GM19239 (cell line): ENCODE measurements at places on chromosomes 3 and 15.

DNA sequence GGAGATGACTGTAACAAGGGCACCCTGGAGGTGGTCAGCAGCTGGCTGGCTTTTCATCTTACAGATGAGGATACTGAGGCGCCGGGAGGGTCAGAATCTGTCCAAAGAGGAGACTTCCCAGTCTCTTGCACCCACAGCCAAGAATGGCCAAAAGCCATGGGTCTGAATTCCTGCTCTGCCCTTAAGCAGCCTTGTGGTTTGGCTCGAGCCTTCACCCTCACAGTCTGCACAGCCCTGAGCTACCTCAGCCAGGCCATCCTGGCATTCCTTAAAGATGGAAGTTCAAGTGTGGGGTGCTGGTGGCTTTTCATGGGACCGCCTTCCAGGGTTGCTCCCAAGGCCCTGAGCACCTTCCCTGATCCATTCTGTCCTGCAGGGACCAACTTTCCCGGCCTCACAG is 59.2 kb downstream of the CACNA2D2 start:
- DNase-seq: no peak

GRCh38 chr3:172257648-172258400 is 190.4 kb downstream of the GHSR start:
- DNase-seq: no peak

- no peak for DNase-seq
These were observed 690.7 kb downstream of the TUSC7 start for GRCh38 chr3:117400303-117400702.

GRCh38 chr3:59084583-59084982 is 34.8 kb upstream of the CFAP20DC start:
- no peak for DNase-seq

DNA sequence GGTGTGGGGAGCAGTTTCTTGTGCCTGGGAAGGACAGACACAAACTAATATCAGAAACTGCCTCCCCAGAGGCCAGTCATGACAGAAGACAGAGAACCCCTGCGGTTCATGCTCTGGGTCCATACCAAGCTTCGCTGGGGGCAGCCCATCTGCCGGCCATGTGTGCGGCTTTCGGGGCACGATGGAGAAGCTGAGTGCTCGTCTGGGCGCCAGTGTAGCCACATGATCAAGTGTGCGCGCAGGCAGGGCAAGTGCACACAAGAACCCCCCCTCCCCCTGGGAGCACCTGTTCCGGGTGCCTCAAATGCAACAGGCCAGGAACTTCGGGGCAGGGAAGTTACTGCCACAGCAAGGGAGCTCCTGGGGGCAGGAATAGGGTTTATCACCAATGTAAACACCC is 1.8 kb downstream of the ADAMTS17 start:
- DNase-seq: no peak

DNA sequence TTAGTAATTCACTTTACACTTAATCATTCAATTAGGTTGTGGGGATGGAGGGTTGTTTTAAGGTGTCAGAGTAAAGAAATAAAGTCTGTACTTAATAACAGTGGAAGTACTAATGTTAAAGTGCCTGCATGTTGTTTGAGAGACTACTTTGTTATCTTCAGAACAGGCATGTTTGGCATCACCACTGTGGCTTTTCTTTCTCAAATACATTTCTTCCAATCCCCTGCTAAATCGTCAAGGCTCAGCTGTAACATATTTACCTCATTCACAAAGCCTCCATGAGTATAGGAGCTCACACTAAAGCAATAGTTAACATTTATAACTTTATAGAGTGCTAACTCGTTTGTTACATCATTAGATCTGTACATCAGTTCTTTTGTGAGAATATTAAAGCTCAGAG is 2.6 kb downstream of the TIMMDC1 start:
- DNase-seq: no peak

DNA sequence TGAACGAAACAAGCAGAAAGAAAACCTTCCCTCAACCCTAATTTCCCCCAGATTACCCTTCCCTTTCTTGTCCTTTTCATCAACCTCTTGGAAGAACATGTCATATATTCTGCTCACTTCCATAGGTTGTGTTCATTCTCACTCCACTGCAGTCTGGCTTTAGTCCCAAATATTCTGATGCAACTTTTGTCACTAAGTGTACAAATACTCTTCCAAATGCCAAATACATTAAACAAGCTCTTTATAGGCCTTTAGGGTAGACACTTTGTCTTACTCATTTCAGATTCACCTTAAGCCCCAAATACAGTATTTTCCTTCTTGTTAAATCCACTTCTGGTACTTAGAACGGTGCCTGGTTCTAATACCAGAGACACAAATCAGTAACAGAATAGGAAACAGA is 406.5 kb upstream of the CDIN1 start:
- no peak for DNase-seq

DNA sequence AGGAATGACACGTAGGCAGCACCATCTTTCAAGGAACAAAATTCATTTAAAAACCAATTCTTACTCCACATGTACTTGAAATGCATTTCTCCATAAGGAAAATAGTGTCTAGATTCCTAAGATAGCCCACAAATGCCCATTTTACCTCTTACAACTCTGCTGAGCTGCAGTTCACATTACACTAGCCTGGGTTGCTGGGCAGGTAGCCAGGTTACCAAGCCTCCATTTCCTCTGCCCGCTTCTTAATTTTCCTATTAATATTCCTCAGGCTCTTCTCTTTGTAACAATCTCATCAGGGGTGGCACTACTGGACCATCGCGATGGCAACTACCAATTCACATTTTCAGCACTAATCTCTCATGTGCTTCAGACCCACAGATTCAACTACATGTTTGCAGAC is 10.8 kb downstream of the ATP13A3 start:
- DNase-seq: no peak

- DNase-seq: no peak
These were observed 193.3 kb upstream of the ZNF717 start for GRCh38 chr3:75978686-75979085.

- no peak for DNase-seq
These were observed 197.3 kb upstream of the HES1 start for GRCh38 chr3:193938613-193939012.

GRCh38 chr3:62028236-62028635 is 345.1 kb downstream of the FEZF2 start:
- no peak for DNase-seq

DNA sequence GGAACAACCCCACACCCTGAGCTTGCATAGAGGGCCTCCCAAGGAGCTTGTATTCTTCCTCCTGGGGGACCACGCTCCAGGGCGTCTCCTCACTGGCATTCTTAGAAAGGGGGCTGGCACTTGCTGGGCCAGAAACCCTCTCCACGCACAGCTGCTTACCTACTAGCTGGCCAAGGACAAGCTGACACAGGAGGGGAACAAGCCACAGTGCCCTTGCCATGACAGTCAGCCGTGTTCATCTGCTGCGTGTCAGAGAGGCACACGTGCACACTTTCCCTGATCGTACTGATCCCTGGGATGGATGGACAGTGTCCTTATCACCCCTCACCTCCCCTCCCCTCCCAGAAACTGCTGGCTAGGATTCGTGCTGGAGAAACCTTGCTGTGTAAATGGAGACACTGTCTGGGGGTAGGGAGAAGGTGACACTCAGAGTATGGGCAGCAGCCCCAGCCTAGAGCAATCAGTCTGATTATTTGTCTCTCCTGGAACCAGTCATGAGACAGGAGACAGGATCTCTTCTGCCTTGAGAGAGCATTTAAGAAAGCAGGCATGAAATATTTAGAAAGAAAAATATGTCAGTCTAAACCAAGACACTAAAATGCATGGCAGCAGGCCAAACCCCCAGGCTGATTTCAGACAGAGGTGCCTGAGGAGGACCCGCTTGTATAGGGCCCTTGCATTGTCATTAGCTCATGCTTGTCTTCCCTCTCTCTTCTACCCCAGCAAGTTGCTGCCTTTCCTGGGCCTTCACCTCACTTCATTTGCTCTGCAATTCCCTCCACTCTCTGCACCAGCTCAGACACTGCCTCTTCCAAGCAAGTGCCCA is 311.8 kb upstream of the TRIM42 start:
- no peak for DNase-seq

DNA sequence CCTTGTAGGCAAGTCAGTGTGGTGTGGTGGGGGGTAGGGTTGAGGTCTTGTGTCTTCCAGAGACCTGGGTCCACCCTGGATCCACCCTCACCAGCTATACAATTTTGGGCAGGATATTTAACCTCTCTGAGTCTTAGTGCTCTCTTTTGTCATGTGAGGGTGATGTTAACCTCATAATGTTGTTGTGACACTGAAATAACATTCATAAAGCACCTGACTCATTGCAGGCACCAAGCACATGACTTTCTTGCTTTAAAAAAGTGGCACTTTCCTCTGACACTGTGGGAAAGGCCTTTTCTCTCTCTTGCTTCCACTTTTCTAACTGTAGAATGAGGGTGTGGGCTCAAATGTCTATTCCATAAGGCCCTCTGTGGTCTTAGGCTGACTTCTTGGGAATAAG is 75.5 kb downstream of the SCN10A start:
- DNase-seq: no peak

- no peak for DNase-seq
These were observed 275.3 kb downstream of the UACA start for GRCh38 chr15:70488002-70488605.
